ENCODE measurements at places on chromosomes 3 and 15.

DNA sequence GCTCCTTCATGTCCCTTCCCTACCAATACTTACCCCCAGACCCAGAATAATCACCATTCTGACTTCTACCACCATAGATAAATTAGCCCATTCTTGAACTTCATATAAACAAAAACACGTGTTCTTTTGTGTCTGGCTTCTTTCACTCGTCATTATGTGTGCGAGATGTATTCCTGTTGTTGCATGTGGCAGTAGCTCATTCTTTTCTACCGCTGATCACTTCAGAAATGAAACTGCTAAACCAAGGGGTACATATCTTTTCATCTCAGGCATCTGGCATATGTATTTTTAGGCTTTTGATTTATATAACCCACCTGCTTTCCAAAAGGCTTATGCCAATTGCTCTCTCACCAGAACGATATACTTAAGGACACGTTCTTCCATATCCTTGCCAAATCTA is 13.8 kb upstream of the SCG3 start:
- no peak for DNase-seq

- DNase-seq, result no peak
These were observed 29.0 kb downstream of the IFT122 start for GRCh38 chr3:129469026-129469425.

DNA sequence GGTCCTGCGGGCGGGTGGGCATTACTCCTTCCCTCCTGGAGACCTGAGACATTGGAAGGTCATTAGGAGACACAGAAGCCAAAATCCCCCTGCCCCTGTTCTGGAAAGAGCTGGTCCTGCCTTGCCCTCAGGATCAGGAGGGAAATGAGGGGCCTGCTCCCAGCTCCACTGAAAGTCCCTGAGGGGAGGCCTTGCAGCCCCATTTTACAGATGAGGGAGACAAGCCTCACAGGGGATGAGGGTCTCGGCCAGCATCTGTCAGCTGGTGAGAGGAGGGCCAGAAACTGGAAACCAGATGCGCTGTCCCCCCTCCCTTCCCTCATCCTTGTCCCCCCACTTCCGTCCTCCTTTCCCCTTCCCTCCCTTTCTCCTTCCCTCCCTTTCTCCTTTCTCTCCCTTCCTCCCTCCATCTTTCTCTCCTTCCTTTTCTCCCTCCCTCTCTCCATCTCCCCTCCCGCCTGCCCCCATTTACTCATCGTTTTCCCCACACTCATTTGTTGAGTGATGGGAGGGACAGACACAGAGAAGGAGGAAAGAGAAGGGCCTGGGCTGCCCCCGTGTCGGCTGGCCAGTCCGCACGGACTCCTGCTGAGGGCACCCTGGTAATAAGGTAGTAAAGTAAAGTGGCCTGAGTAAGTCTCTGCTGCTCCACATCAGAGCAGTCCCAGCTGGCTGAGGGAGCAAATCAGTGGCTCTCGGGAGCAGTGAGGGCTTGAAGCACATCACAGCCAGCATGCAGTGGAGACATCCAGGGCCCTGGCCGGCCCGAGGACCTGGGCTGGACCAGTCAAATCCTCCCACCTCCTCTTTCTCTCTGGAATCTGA is 112.4 kb upstream of the ALDH1A3 start:
- no peak for DNase-seq

GRCh38 chr3:44654039-44654438 is 5.5 kb downstream of the ZNF35 start:
- DNase-seq, result no peak

GRCh38 chr3:146521394-146521793 is 23.0 kb downstream of the PLSCR1 start:
- no peak for DNase-seq

DNA sequence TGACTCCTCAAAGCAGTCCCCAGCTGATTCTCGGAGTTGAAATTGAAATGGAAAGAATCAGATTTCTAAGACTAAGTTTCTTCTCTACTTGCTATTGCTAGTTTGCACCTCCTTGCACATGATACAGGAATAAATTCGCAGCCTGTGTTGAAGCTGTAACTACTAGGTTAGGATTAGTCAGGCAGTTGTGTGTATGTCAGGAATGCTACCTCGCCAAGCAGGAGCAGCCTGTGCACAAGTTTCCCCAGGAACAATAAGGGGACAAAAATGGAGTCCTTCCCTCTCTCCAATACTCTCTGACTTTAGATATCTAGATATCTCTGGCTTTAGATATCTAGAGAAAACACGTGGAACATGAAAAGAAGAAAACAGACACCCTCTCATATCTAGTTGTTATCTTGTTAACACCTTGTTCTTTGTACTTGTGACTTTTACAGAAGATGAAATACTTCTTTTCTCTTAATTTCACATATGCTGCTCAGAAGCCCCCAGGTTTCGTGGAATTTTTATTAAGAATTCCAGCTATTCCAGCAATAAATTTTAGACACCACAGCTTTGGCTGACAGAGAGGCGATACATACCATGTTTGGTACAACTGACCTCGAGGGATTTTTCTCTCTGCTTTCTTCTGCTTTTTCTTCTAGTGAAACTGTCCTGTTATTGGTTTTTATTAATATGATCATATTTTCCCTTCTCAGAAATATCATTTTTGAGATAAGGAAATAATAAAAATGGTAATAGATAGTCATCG is 56.1 kb upstream of the CMSS1 start:
- DNase-seq, result no peak

All from SHP77 treated with DMSO at 0.1 percent for 48 hours (cell line).